ENCODE measurements at places on chromosomes 3 and 15.

- no peak for DNase-seq
- H3K27ac ChIP-seq = no peak overlapping the region
- H3K36me3 ChIP-seq = no peaks in the 10 kb centered on the region
- peaks cover under 1% of the 10 kb centered on the region for H3K27me3 ChIP-seq
Observed at GRCh38 chr15:31330111-31330785, 3.6 kb downstream of the KLF13 start.

- no peak overlapping the region for H3K4me3 ChIP-seq
- no peaks in the 10 kb centered on the region for H3K4me1 ChIP-seq
- H3K36me3 ChIP-seq = no peaks in the 10 kb centered on the region
- H3K27me3 ChIP-seq = no peaks in the 10 kb centered on the region
- H3K27ac ChIP-seq = no peak overlapping the region
- no peak for DNase-seq
Observed at GRCh38 chr3:156209631-156210335, 89.4 kb downstream of the KCNAB1 start.

GRCh38 chr15:35557012-35557411 is 11.0 kb upstream of the DPH6 start:
- no peak for DNase-seq
- no peak overlapping the region for H3K27ac ChIP-seq
- no peak overlapping the region for H3K4me3 ChIP-seq
- no peaks in the 10 kb centered on the region for H3K27me3 ChIP-seq
- H3K4me1 ChIP-seq = no peaks in the 10 kb centered on the region
- no peaks in the 10 kb centered on the region for H3K36me3 ChIP-seq

GRCh38 chr3:63364495-63364894 is 86.4 kb downstream of the SYNPR start:
- no peaks in the 10 kb centered on the region for H3K27me3 ChIP-seq
- no peak overlapping the region for H3K27ac ChIP-seq
- H3K4me1 ChIP-seq = no peaks in the 10 kb centered on the region
- no peaks in the 10 kb centered on the region for H3K36me3 ChIP-seq

- H3K36me3 ChIP-seq = no peaks in the 10 kb centered on the region
- H3K4me1 ChIP-seq = no peaks in the 10 kb centered on the region
- DNase-seq = peak; percentile 78
- H3K27ac ChIP-seq = no peak overlapping the region
Observed at GRCh38 chr3:121855555-121855954, 20.5 kb downstream of the EAF2 start.

GRCh38 chr3:100297784-100298183 is 36.8 kb upstream of the NIT2 start:
- no peaks in the 10 kb centered on the region for H3K27me3 ChIP-seq
- 0 out of 2 replicates have a peak, but pooled peaks cover 10% of the 10 kb centered on the region for H3K36me3 ChIP-seq
- no peak overlapping the region for H3K4me3 ChIP-seq
- DNase-seq = no peak
- H3K4me1 ChIP-seq = no peaks in the 10 kb centered on the region
- no peak overlapping the region for H3K27ac ChIP-seq

- no peak overlapping the region for H3K27ac ChIP-seq
- no peaks in the 10 kb centered on the region for H3K36me3 ChIP-seq
- H3K4me1 ChIP-seq = no peaks in the 10 kb centered on the region
- DNase-seq = no peak
- no peaks in the 10 kb centered on the region for H3K27me3 ChIP-seq
- no peak overlapping the region for H3K4me3 ChIP-seq
Observed at GRCh38 chr3:103082501-103082900, 647.7 kb downstream of the ZPLD1 start.

DNA sequence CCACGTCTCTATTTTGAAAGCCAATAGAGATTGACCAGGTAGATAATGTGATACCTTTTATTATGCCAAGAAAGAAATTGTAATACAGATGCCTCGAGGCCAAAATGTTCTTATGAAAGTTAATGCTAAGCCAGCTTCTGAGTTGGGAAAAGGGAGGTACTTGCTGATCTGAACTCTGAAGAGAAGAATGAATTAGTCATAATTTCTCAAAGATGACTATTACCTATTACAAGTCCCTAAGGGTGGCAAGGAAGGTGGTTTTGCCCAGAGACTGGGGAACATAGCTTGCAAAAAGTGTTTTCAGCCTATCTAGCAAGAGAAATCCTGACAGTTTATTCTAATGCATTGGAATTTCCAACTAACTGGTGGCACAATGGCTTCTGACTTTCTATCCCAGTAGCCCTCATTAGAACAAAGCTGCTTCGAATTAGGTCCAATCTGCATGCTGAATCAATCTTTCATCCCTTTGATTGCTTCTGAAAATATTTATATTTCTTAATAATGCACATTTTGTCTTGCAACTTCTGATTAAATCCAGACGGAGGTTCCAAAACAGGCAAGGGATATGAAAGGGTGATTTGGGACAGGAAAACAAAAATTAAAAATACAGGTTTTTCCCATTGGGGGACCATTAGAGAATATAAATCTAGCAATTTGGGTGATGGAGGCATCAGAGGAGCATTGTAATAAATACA is 17.7 kb upstream of the NR2F2 start:
- H3K36me3 ChIP-seq = no peaks in the 10 kb centered on the region
- H3K27me3 ChIP-seq = peaks cover 31% of the 10 kb centered on the region
- H3K4me3 ChIP-seq = no peak overlapping the region
- peaks cover 32% of the 10 kb centered on the region for H3K4me1 ChIP-seq

- no peaks in the 10 kb centered on the region for H3K36me3 ChIP-seq
- H3K27me3 ChIP-seq = no peaks in the 10 kb centered on the region
- no peak for DNase-seq
- H3K4me3 ChIP-seq = no peak overlapping the region
- H3K4me1 ChIP-seq = no peaks in the 10 kb centered on the region
Observed at GRCh38 chr3:64563751-64564150, 124.0 kb downstream of the ADAMTS9 start.

DNA sequence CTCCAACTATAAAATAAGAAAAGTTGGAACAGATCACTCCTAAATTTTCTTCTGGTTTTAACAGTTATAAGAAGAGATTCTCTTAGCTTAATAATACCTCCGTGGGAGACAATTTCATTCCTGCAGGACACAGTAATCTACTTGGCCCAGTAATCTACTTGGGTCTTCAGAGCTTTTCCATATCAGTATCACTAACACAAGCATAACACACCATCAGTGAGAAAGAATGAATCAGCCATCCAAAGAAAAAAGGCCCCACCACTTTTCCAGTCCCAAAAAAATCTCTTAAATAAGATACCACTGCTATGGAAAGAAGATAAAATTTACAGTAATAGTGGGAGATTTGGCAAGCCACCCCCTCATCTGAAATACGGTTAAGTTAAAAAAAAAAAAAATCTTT is 20.2 kb downstream of the SIN3A start:
- no peak overlapping the region for H3K4me3 ChIP-seq
- peaks cover 34% of the 10 kb centered on the region for H3K36me3 ChIP-seq
- H3K4me1 ChIP-seq = no peaks in the 10 kb centered on the region
- no peaks in the 10 kb centered on the region for H3K27me3 ChIP-seq
- DNase-seq = no peak

DNA sequence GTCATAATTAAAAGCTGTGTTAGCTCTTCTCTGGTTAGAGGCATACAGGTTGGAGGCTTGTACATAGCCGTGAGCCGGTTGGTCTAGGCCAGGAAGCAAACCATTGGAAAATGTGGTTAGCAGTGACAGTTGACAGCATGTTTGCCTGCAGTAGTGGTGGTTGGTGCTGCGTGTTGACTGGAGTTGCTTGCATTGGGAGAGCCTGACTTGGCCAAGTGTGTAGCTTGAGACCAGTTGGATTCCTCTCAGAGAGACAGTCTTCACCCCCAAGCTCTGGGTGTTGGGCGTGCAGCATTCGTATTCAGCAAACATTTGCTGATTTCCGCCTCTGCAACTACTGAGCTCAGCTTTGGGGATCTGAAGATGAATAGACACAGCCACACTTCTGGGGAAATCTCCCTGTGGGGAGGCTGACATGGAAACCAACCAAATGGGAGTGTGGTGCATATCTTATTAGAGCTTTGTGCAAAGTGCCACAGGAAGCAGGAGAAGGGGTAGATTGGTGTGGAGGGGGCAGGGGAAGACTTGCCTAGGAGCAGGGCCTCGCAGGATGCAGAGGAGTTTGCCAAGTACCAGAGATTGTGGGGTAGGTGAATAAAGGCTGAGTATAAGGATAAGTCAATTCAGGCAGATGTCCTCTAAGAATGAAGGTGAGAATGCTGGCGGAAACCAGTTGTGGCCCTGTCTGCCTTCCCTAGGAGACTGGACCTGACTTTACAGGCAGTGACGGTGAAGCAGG is 83.5 kb downstream of the IGF1R start:
- H3K36me3 ChIP-seq = no peaks in the 10 kb centered on the region
- no peaks in the 10 kb centered on the region for H3K27me3 ChIP-seq
- H3K4me1 ChIP-seq = peaks cover 86% of the 10 kb centered on the region
- H3K27ac ChIP-seq = no peak overlapping the region

DNA sequence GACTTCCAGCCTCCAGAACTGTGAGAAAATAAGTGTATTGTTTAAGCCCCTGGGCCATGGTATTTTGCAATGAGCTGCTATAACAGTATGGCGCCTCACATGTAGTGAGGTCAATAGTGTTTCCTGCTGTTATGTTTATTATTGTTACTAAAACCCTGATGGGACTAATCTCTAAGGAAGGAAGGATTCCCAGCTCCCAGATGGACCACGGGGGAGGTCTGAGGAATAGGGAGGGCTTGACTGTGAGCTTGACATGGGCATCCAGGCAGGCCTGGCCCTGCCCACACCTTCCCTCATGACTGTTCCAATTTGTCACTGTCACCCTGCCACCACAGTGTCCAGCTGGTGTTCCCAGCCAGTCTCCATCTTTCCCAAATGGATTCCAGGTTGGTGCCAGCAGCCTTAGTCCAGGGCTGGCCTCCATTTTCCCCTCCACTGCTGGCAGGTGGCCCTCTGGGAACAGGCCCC is 14.5 kb upstream of the SLC41A3 start:
- H3K27me3 ChIP-seq = no peaks in the 10 kb centered on the region
- H3K4me1 ChIP-seq = no peaks in the 10 kb centered on the region
- no peaks in the 10 kb centered on the region for H3K36me3 ChIP-seq
- no peak overlapping the region for H3K4me3 ChIP-seq

- no peak overlapping the region for H3K4me3 ChIP-seq
- H3K27me3 ChIP-seq = no peaks in the 10 kb centered on the region
- no peaks in the 10 kb centered on the region for H3K36me3 ChIP-seq
- H3K4me1 ChIP-seq = peaks cover 17% of the 10 kb centered on the region
- DNase-seq = no peak
Observed at GRCh38 chr3:140500473-140500872, 177.4 kb upstream of the TRIM42 start.

- peaks cover 14% of the 10 kb centered on the region for H3K27me3 ChIP-seq
- H3K36me3 ChIP-seq = no peaks in the 10 kb centered on the region
- H3K4me1 ChIP-seq = peaks cover 9% of the 10 kb centered on the region
- H3K27ac ChIP-seq = no peak overlapping the region
- H3K4me3 ChIP-seq = no peak overlapping the region
- no peak for DNase-seq
Observed at GRCh38 chr15:64051407-64052259, 5.3 kb upstream of the DAPK2 start.

- H3K4me3 ChIP-seq = no peak overlapping the region
- H3K4me1 ChIP-seq = no peaks in the 10 kb centered on the region
- no peaks in the 10 kb centered on the region for H3K36me3 ChIP-seq
- no peak for DNase-seq
- H3K27me3 ChIP-seq = no peaks in the 10 kb centered on the region
Observed at GRCh38 chr15:75554717-75555116, 24.4 kb downstream of the PTPN9 start.

- peak; percentile 83 for DNase-seq
- no peak overlapping the region for H3K4me3 ChIP-seq
- no peak overlapping the region for H3K27ac ChIP-seq
- H3K4me1 ChIP-seq = no peaks in the 10 kb centered on the region
Observed at GRCh38 chr3:129824926-129825541, 68.5 kb downstream of the TMCC1 start.

GRCh38 chr3:115227461-115227860 is 80.4 kb upstream of the ZBTB20 start:
- no peak for DNase-seq
- H3K4me3 ChIP-seq = no peak overlapping the region
- no peaks in the 10 kb centered on the region for H3K4me1 ChIP-seq
- H3K27ac ChIP-seq = no peak overlapping the region
- H3K36me3 ChIP-seq = no peaks in the 10 kb centered on the region

GRCh38 chr3:160200353-160200752 is 24.9 kb upstream of the C3orf80 start:
- no peaks in the 10 kb centered on the region for H3K27me3 ChIP-seq
- no peak for DNase-seq
- H3K4me3 ChIP-seq = no peak overlapping the region
- H3K36me3 ChIP-seq = no peaks in the 10 kb centered on the region
- H3K4me1 ChIP-seq = no peaks in the 10 kb centered on the region

DNA sequence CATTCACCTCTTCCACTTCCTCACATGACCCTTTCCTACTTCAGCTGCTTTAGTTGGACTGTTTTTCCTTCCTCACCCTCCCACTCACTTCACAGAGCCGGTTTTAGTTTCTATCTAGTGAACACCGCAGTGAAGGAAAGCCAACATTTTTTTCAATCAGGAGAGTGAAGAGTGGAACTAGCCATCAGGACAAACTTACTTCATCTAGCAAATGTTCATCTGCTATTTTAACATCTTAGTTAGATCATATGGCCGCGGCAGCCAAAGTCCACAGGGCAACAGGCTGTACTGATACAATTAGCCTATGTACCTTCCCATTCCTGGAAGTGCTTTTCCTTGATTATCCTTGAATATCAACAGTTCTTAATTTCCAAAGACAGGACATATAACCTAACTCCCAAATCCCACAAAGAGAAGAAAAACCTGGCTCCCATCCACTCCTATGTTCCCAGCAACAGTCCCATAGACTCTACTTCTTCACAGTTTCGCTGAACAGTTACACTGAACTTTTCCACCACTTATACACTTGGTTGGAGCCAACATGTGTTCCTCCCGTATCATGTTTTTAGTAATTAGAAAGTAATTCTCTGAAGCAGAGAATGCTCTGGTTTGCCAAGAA is 456.2 kb upstream of the THBS1 start:
- 0 out of 2 replicates have a peak, but pooled peaks cover 9% of the 10 kb centered on the region for H3K4me1 ChIP-seq
- no peak overlapping the region for H3K4me3 ChIP-seq
- no peak for DNase-seq
- no peak overlapping the region for H3K27ac ChIP-seq

DNA sequence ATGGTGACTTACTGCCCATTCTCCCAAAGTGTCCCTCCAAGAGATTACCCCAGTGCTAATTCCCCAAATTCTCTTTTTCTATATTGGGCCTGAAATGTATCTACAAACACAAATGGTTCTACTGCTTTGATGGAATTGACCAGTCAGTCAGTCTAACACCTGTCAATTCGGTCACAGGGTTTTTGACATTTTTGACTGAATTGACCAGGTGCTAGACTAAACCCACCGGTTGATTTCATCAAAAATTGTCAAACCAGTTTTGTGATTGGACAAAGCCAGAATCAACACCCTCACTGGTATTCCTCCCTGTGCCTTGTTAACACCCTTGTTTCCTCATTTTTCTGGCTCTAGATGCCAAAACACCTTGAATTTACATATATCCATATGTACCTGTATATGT is 398.4 kb upstream of the NR2F2 start:
- no peak overlapping the region for H3K4me3 ChIP-seq
- DNase-seq = no peak
- H3K4me1 ChIP-seq = no peaks in the 10 kb centered on the region
- H3K27ac ChIP-seq = no peak overlapping the region
- H3K27me3 ChIP-seq = no peaks in the 10 kb centered on the region
- no peaks in the 10 kb centered on the region for H3K36me3 ChIP-seq

GRCh38 chr3:127899766-127900165 is 15.3 kb upstream of the KBTBD12 start:
- no peak overlapping the region for H3K4me3 ChIP-seq
- no peak overlapping the region for H3K27ac ChIP-seq
- H3K36me3 ChIP-seq = no peaks in the 10 kb centered on the region
- DNase-seq = no peak
